ENCODE measurements at places on chromosomes 13 and 19. TPM values are rescaled to one million over a fixed set of nuclear protein-coding genes. Genes with fewer than 3 reads are reported as not detected.

DNA sequence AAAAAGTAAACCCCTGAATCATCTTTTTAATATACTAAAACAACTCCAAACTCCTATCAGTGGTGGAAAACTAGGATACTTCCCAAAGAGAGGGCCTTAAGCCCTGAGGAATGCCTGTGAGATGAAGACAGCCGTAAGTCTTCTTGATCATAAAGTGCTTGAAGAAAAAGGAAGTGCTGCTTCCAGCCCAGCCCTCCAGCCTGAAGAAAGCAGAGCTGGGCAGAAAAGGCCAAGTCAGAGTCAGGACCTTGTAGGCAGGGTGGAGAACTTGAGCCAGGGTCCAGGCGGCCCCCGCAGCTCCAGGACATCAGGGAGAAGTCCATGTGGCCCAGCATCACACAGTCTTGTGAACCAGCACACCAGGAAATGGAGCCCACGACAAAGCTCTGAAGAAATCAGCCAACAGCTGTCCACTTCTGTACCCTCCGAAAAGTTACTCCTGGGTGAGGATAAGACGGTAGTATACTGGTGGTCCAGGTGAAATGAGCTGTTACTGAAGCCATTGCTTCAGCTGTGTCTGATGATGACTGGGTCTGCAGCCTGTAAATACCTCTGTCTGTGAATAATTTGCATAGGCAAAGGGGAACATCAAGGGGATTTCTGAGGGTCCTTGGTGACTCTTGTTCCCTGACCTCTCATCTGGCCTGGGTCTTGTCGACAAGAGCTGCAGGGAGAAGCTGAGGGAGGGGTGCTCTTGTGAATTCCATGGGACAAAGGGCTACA lies 18.7 kb upstream of the CRYL1 start:
- no peak for DNase-seq

GRCh38 chr19:7351861-7352260 lies 3.1 kb downstream of the ARHGEF18 start:
- DNase-seq, result no peak

- no peak for DNase-seq
These were observed 864.1 kb downstream of the DIAPH3 start for GRCh38 chr13:59299584-59299983.

DNA sequence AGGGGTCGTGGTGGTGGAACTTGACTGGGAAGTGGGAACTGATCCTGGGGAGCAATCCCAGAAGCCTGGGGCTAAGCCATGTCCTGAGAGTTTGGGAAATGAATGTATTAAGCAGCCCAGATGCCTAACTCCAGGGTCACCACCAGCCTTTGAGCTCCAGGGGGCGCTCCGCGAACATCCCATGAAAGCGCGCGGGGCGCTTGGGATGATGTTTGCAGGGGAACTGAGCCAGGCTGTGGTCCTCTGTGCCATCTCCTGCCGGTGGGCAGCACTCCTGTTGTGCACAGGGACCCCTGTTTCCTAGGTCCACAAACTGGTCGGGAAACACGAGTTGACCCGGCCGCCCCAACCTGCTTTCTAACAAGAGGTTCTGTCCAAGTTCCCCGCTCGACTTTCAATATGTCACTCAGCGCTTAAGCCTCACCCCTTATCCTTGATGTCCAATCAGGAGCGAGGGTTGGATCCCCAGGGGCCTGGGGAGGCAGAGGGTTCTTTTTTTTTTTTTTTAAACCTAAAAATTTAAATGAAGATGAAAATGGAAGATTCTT lies 14.4 kb downstream of the LEUTX start:
- peak; percentile 89 for DNase-seq

DNA sequence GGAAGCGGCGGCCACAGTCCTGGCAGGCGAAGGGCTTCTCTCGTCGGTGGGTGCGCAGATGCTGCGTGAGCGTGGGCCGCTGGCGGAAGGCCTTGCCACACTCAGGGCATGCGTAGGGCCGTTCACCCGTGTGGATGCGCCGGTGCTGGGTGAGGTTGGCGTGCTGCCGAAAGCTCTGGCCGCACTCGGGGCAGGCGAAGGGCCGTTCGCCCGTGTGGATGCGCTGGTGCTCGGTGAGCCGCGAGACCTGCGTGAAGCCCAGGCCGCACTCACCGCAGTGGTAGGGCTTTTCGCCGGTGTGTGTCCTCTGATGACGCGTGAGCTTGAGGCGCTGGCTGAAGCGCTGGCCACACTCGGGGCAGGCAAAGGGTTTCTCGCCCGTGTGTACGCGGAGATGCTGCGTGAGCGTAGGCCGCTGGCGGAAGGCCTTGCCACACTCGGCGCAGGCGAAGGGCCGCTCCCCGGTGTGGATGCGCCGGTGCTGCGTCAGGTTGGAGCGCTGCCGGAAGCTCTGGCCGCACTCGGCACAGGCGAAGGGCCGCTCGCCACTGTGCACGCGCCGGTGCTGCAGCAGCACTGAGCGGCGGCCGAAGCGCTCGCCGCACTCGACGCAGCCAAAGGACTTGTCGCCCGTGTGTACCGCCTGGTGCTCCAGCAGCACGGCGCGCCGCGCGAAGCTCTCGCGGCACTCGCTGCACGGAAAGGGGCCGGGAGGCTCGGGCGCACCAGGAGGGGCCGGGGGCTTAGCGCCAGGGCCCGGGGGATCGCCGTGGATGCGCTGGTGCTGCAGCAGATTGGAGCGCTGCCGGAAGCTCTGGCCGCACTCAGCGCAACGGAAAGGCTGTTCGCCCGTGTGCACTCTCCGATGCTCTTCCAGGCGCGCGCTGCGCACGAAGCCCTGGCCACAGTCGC lies 4.0 kb upstream of the UBE2M start:
- no peak for DNase-seq

GRCh38 chr19:14271840-14272239 lies 65.9 kb upstream of the ADGRL1 start:
- no peak for DNase-seq

- no peak for DNase-seq
These were observed 2.7 kb upstream of the ZBTB7A start for GRCh38 chr19:4069331-4069959.

DNA sequence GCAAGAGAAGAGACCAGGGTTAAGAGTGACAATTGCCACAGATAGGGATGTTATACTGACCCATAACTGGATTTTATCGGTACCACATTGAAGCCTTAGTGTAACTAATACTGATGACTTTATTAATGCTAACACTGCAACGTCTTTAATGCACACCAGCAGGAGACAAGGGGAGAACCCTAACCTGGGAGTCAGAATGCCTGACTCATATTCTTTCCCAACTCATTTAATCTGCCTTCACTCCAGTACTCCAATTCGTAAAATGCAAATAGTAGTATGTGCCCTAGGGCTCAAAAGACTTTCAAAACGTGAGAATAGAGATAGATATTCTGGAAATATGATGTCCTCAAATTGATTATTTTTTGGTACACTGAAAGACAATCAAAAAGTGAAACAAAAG lies 62.4 kb downstream of the GPC6 start:
- no peak for DNase-seq

GRCh38 chr19:10718205-10719196 lies 622 bp downstream of the DNM2 start:
- peak; percentile 82 for DNase-seq

DNA sequence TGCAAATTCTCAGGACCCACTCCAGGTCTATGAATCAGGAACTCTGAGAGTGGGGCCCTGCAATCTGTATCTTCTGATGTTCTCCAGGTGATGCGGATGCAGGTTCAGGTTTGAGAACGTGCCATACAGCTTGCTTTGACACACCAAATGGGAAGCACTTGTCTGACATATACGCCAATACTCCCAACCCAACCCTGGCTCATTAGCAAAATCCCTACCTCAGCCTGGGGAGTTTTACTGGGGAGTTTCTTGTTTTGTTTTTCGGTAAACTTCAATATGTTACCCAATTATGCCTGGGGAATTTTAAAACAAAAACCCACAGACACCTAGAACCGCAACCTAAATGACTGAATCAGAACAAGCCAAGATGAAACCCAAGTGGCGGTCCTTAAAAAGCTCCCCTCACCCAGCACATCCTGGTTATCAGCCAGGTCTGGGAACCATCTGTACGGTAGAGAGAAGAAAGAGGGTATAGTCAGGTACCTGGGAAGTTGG lies 41.2 kb downstream of the ABCC4 start:
- DNase-seq, result no peak

- DNase-seq, result no peak
These were observed 580.6 kb downstream of the LMO7 start for GRCh38 chr13:76216729-76217128.

- DNase-seq, result no peak
These were observed 2.1 kb downstream of the RNF225 start for GRCh38 chr19:58397533-58398037.

- DNase-seq, result no peak
These were observed 121.6 kb upstream of the FRY start for GRCh38 chr13:31909864-31910551.

DNA sequence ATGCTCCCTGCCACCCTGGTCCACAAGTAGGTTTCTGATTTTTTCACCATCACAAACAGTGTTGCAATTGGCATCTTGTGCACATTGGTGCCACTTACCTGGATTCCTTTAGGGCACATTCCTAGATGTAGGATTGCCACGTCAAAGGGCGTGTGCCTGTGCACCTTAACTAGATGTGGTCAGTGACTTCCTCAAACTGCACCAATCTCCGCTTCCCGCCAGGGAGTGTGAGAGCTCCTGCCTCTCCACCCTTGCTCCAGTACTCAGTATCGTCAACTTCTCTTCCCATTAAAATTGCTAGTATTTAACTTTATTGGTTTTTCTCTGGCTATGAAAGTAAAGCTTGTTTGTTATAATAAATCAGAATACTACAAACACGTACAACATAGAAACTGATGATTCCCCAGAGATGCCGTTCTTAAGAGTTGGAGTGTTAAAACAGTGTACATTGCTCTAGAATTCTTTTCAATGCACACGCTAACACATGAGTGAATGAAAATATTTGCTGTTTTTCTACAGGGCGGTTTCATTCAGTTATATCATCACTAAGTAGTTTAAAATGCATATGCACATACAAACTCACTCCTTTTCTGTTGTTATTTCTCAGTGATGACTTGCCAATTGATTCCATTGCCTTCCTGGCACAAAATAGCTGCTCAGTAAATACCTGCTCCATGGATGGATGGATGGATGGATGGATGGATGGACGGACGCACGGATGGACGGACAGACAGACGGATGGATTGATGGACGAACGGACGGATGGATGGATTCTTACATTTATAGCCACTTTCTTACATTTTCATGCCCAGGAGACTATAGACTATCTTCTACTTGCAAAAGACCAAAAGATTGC lies 23.4 kb downstream of the CCNE1 start:
- no peak for DNase-seq

DNA sequence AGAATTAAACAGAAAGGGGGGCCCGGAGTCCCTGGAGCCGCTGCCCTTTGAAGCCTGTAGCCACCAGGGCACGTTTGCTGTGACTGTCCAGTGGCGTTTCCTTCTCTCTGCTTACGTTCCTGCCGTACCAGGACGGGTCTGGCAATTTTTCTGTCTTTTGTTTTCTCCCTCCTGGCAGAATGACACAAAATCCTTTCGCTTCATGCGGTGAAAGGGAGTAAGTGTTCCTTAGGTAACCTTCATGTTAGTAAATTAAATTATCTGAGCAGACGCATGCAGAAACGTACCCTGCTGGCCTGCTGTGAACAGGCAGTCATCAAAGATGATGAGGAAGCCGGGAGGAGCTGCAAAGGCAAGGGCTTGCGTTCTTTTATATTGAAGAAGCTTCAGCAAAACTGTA lies 299.3 kb upstream of the ARGLU1 start:
- DNase-seq, result no peak

DNA sequence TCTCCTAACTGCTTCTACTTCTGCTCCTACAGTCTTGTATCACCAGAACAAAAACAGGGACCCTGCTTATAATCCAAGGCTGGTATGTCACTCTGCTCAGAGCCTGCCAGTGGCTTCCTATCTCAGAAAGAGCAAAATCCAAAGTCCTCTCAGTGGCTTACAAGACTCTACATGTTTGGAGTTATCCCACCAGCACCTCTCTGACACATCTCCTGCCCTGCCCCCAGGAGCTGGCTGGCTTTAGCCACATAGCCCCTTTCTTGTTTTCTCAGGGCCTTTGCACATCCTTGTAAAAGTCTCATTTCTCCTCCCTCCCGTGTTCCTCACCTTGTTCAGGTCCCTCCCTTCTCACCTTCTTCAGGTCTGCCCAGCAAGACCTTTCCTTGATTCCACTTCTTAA lies 2.2 kb upstream of the KCTD12 start:
- DNase-seq, result no peak

DNA sequence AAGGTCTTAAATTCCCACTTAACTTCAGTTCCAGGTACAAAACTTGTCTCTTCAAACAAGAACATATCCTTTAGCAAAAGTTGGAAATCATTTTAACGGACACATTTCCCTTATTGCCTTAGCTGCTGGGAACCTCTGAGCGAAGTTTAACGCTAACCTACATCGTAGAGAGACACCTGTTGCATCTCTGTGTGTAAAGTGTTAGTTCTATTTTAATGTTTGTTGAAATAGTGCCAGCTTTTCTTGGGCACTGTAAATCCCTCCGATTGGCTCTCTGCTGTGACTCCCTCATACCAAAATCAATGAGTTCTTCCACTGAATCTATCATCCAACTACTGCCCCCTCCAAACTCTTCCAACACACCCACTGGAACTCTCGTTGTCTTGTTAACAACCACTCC lies 2.3 kb upstream of the HIF3A start:
- no peak for DNase-seq

- DNase-seq, result no peak
These were observed 1.2 kb downstream of the ACP7 start for GRCh38 chr19:39085392-39085791.

DNA sequence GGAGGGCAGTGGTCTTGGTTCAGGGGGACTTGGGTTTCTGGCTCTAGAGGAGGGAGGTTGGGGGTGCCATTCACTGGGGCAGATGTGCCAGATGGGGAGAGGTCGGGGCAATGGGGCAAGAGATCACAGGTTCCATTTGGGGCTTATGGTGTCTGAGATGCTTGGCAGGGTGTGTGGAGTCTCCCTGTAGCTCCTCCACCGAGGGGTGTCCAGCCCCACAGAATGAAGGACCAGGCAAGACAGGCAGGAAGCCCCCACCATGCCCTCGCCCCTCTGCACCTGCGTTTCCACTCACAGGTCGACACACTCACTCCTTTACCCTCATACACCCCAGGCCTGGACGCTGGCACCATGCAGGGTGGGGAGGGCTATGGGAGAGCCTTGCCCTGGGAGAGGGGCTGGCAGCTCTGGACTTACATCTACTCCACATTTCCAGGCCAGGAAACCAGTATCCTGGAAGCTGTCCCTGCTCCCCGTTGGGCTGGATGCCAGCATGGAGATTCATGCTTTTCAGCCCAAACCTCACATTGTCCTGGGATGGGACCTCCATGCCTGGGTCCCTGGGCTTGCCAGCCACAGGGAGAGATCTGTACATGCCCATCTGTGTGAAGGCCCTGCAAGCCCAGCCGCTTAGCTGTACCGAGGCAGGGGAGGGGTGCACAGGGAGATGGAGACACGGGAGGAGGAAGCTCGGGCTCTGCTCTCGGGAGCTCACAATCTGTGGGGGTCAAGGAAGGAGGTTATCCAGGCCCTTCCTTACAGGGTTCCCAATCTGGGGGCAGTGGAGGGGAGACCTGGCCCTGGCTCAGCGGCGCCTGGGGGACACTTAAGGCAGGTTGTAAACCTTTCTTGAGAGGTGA lies 77.1 kb downstream of the CHST8 start:
- peak; percentile 28 for DNase-seq

GRCh38 chr13:53151336-53152056 lies 122.9 kb downstream of the OLFM4 start:
- no peak for DNase-seq

ACTMAP gene
- total RNA-seq, result 6.4 TPM

IGFL2 gene
- not detected for total RNA-seq

GAPDHS gene
- not detected for total RNA-seq

ZNF296 gene
- 0.19 TPM for total RNA-seq

TMIGD2 gene
- not detected for total RNA-seq

ZNF492 gene
- total RNA-seq, result 0.16 TPM

SIGLEC10 gene
- 1.1 TPM for total RNA-seq
